ENCODE measurements at places on chromosomes 6 and 20.

GRCh38 chr6:42440027-42440426 lies 11.7 kb downstream of the TRERF1 start:
- no peak for DNase-seq

DNA sequence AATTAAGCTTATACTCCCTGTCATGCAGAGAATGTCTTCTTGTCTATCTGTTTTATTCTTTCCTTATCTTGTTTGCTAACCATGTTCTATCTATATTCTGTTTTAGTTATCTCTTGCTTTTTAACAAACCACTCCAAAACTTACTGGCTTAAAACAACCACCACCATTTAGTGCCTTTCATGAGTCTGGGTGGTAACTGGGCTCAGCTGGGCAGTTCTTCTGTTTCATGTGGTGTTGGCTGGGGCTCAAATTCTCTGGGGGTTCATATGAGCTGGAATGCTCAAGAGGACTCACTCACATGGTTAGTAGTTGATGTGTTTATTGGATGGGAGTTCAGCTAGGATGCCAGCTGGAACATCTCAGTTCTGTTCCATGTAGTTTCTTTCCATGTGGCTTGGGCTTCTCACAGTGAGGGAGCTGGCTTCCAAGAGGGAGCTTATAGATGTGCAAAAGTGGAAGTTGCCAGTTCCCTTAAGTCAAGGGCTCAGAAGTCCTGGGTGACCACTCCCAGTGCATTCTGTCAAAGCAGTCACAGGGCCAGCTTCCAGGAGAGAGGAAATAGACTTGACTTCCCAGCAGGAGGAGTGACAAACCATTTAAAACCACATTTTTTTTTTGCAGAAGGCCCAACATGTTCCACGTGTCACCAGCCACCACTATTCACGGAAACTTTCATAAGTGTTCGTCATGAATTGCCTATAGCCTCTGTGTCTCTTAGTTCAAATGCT lies 70.4 kb downstream of the PLCB4 start:
- DNase-seq = peak; percentile 38

GRCh38 chr20:1900321-1900801 lies 5.2 kb downstream of the SIRPA start:
- DNase-seq = peak; percentile 88

GRCh38 chr6:77568570-77568969 lies 84.3 kb upstream of the MEI4 start:
- DNase-seq = no peak

DNA sequence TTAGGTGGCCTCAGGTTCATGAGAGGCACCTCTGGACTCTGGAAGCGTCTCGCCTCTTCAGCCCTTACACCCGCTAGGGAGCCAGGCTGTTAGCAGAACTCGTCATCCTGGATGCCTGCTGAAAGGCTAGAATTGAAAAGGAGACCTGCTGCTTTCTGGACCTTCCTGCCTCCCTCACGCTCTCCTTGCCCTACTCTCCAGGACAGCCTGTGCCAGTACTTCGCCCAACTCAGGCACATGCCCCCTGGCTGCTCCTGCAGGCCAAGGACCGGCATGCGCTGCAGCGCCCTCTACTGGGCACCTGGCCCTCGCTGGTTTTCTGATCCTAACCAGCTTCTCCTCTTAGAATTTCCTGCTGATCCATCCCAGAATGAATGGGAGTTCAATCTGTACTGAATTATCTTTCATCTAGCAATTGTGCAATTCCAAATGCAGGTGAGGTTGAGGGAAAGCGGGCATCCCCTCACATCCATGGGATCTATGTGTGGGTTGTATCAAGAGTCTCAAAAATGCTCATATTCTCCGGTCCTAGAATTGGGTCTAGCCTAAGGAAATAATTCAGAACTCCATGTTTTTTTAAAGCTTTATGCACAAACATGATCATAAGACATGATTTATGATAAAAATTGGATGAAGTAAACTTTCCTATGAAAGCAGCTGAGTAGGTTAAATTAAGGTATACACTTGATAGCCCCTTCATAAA lies 78.0 kb downstream of the PTPN1 start:
- peak; percentile 66 for DNase-seq

- peak; percentile 59 for DNase-seq
These were observed 65.8 kb downstream of the SHPRH start for GRCh38 chr6:145898376-145898775.

- no peak for DNase-seq
These were observed 24.9 kb downstream of the TTLL2 start for GRCh38 chr6:167349631-167350274.

GRCh38 chr6:168364793-168365421 lies 45.3 kb upstream of the DACT2 start:
- DNase-seq = no peak

GRCh38 chr6:126826166-126826714 lies 292.2 kb upstream of the RSPO3 start:
- no peak for DNase-seq

GRCh38 chr6:149306967-149307366 lies 10.5 kb upstream of the TAB2 start:
- DNase-seq = peak; percentile 56

GRCh38 chr20:4608861-4609260 lies 112.8 kb upstream of the PRND start:
- no peak for DNase-seq

- no peak for DNase-seq
These were observed 37.1 kb downstream of the PHF3 start for GRCh38 chr6:63672582-63673129.

DNA sequence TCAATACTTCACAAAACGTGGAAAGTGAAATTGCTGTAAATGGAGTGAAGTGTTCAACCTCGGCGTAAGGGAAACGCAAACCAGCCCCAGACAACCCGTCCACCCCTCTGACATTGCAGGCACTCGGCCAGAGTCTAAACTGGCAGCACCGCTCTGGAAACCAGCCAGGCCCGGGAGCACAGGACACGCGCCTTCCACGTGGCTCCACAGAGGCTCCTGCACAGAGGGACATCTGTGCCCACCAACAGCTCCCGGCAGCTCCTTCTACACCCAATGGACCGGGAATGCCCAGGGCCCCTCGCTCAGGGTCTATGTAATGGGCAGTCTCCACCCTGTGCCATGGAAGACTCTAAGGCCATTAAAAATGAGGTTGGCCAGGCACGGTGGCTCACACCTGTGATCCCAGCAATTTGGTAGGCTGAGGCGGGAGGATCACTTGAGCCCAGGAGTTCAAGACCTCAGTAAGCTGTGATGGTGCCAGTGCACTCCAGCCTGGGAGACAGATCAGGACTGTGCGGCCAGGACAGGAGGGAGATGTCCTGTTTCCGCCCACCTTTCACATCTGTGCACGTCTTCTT lies 3.4 kb upstream of the HELZ2 start:
- DNase-seq = no peak

DNA sequence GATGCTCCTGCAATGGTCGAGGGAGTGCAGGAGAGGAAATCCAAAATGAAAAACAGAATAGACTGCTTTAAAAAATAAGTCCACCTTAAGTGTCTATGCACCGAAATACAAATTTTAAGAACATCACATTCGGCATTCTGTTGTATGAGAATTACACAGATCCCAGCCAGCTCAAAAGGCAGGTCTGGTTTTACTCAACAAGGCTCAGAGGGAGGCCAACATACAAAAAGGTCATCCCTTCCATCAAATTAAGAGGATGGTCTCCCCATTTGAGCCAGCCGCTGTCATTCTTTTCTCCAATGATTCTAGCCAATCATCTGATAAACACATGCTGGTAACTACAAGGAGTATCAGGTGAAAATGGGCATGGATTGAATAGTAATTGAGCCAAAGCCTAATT lies 7.9 kb downstream of the ATXN1 start:
- DNase-seq = no peak

GRCh38 chr6:3596766-3597165 lies 139.9 kb upstream of the SLC22A23 start:
- no peak for DNase-seq

DNA sequence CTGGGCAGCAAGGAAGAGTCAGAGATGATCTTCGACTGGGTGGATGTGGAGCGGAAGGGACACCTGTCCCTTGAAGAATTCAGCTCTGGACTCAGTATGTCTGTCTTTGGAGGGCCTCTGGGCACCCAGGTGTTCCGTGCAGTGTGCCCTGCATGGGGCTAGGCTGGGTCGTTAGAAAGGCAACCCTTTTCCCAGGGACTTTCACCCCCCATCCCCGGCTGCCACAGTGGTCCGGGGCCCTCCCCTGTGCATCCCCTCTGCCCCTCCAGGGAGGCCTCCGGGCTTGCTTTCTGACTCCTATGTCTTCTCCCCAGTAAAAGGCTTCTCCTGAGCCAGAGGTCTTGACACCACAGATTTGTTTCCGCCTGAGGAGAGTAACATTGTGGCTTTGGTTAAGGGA lies 16.2 kb downstream of the RAB44 start:
- DNase-seq = no peak

DNA sequence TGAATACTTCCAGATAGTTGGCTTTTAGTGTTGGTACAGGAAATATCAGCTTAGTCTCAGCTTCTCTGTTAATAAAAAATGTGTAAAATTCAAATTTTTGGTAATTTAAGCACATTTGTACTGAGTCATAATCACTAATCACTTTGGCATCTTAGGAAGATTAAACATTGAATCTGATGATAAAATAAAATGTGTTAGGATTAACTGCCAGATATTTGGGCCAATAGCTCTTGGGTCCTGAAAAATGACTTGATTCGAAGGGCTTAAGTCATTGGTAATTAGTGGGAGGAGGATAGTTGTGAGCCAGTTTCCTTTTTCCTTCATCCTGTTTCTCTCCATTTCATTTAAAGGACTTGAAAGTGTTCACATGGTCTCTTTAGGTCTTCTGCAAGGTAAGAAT lies 426.1 kb downstream of the RFPL4B start:
- DNase-seq = peak; percentile 6

DNA sequence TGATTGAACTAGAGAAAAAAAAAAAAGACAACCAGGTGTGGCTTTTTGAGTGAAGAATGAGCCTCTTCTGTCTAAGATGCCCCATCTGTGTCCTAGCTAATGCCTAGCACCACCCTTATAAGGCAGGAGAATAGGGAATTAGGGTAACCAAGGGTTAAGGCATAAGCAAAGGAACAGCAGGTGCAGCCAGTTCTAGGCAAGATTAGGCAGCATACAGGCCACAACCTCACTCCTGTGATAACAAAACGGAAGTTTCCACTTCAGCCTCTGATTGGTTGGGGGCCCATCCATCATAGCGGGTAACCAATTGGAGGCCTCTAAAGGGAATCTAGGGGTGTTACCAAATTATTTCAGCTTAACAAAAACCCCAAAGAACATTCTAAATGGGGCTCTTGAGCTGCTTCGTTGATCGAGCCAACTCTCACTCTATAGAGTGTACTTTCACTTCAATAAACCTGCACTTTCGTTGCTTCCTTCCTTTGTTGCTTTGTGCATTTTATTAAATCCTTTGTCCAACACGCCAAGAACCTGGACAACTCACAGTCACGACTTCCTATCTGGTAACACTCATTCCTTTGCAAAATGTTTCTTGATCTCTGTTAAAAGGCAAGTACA lies 61.9 kb upstream of the TAGAP start:
- DNase-seq = peak; percentile 52

DNA sequence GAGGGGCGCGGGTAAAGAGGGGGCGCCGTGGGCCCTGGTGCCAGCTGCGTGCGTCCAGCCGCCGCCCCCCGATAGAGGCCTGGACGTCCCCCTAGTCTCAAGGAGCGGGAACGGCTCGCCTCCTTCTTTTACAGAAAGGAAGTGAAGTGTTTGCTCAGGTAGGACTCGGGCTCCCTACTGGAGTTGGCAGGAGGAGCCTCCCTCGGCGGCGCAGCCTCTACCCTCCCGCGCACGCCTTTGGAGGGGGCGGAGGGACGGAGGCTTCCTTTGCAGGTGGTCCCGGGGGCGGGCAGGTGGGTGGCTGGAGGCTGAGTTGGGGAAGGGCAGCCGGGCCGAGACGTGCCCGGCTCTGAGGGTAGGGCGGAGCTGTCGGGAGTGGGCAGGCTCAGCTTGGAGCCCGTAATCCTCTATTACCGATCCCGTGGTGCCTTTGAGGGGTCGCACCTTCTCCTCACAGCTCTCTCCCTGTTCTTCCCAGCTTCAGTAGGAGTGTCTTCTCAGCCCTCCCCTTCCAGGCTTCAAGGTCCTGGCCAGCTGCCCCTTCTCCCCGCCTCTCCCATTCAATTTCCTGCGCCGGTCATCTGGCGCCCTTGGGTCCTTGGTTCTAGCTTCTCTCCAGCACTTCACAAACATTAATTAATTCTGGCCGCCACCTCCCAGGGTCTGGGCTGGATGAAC lies 728 bp downstream of the ITPR3 start:
- peak; percentile 62 for DNase-seq

GRCh38 chr6:26252077-26252472 lies 112.9 kb upstream of the BTN3A2 start:
- DNase-seq = no peak

- peak; percentile 88 for DNase-seq
These were observed 29.4 kb upstream of the TPD52L1 start for GRCh38 chr6:125124049-125124669.

- DNase-seq = peak; percentile 85
These were observed 724 bp downstream of the CDKN1A start for GRCh38 chr6:36679043-36679833.

GRCh38 chr20:33649201-33649681 lies 12.9 kb upstream of the C20orf144 start:
- DNase-seq = no peak

DNA sequence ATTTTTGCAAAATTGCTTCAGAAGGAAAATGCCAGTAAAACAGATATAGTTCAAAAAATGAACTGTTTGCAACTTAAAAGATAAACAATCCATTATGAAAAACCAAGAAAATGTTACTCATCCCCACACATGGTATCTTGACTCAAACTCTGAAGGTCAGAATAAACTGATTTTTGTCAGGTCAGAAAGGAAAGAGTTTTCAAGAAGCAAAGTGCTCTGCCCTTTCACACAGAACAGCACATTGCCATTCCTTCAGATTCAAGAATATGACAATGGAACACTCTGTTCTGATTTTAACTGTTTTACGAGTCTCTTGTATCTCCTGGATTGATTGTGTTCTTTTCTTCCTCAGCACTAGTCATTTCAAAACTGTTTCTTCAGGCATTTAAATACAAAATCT lies 33.8 kb upstream of the NT5E start:
- DNase-seq = no peak

DNA sequence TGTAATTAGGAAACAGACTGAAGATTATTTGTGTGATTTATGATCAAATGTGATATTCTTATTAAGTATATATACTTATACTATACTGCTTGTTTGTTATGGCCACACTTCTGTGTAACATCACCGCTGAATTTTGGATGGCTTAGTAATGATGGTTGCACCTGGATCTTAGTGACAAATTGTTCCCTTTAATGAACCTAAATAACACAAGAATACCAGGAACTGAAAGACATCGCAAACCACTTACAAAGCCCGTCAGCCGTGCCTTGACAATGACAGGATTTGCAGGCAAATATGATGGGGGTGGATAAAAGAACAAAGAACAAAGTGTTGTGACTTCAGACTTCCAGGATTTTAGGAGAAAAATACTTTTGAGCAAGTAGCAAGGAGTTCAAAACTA lies 67.1 kb downstream of the LAMP5 start:
- DNase-seq = no peak
